ENCODE measurements at places on chromosomes 11 and 22. TPM values are rescaled to one million over a fixed set of nuclear protein-coding genes. Genes with fewer than 3 reads are reported as not detected.

The P2RY6 gene
- not detected for total RNA-seq

DNA sequence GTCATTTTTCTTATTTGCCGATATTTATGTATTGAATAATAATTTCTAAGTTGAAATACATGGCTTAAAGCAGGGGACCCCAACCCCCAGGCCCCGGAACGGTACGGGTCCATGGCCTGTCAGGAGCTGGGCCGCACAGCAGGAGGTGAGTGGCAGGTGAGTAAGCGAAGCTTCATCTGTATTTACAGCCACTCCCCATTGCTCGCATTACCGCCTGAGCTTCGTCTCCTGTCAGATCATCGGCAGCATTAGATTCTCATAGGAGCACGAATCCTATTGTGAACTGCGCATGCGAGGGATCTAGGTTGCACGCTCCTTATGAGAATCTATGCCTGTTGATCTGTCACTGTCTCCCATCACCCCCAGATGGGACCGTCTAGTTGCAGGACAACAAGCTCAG, 4.5 kb downstream of the ZMAT5 start:
- H3K27me3 ChIP-seq = no peaks in the 10 kb centered on the region
- H3K4me1 ChIP-seq = peaks cover 3% of the 10 kb centered on the region
- H3K27ac ChIP-seq = no peak overlapping the region
- no peak overlapping the region for H3K4me3 ChIP-seq
- H3K36me3 ChIP-seq = no peaks in the 10 kb centered on the region

The MMP11 gene
- total RNA-seq = 12.1 TPM

DNA sequence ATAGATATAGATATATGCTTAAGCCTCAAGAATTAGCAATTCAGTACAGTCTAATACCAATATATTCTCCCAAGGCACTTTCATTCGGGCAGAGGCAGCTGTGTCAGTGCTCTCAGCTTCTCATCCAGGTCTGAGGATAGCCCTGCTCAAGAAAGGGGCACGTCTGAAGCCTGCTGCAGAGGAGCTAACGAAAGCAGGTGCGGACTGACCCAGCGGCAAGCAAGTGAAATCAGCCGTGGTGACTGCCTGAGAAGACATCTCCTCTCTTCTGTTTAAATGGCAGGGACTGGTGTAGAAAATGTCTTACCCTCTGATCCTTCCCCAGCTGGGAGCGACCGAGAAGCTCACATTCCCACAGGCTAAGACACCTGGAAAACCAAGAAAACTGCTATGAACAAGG, 468.6 kb downstream of the BRD1 start:
- H3K27me3 ChIP-seq = no peaks in the 10 kb centered on the region
- no peak for DNase-seq
- peaks cover 7% of the 10 kb centered on the region for H3K36me3 ChIP-seq
- no peak overlapping the region for H3K4me3 ChIP-seq

DNA sequence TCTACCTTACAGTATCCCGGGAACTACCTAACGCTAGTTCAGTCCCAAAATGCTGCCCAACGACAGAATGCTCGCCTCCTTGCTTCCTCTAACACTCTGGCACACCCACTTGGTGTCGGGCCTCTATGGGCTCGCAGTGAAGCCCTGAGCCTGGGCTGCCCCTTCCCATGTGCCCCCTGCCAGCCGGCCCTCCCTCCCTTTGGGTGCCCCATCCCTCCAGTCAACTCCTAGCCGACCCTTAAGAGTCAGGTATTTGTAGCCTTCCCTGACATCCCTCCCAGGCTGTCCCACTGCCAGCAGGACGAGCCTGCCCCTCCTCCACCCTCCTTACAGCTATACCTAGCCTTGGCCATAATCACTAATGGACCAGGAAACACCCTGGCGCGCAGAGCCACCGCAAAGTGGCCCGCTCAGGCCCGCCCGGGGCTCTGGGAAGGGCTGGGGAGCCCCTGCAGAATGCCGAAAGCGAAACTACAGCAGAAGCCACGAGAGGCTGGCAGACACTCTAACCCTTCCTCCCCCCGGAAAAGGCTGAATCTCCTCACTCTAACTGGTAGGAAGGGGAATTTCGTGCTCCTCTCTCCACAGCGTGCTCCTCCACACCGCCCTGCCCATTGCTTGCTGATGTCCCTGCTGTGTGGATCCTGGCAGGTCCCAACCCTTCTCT, 8.2 kb downstream of the CBX7 start:
- 0 out of 2 replicates have a peak, but pooled peaks cover 3% of the 10 kb centered on the region for H3K27me3 ChIP-seq
- peak; percentile 65 for DNase-seq
- H3K36me3 ChIP-seq = no peaks in the 10 kb centered on the region
- H3K4me1 ChIP-seq = peaks cover 29% of the 10 kb centered on the region
- H3K27ac ChIP-seq = no peak overlapping the region

The CYB5R2 gene
- 30.3 TPM for total RNA-seq

The OR52N5 gene
- not detected for total RNA-seq

GRCh38 chr11:6991227-6991626, 28.9 kb downstream of the ZNF214 start:
- no peaks in the 10 kb centered on the region for H3K36me3 ChIP-seq
- H3K4me3 ChIP-seq = no peak overlapping the region
- H3K4me1 ChIP-seq = no peaks in the 10 kb centered on the region

- H3K4me3 ChIP-seq = no peak overlapping the region
- DNase-seq = no peak
- no peaks in the 10 kb centered on the region for H3K36me3 ChIP-seq
- H3K4me1 ChIP-seq = no peaks in the 10 kb centered on the region
Observed at GRCh38 chr11:8987446-8987845, 16.4 kb downstream of the NRIP3 start.

- no peak for DNase-seq
- no peak overlapping the region for H3K27ac ChIP-seq
- H3K4me3 ChIP-seq = no peak overlapping the region
Observed at GRCh38 chr11:68322052-68322430, 9.7 kb downstream of the LRP5 start.

DNA sequence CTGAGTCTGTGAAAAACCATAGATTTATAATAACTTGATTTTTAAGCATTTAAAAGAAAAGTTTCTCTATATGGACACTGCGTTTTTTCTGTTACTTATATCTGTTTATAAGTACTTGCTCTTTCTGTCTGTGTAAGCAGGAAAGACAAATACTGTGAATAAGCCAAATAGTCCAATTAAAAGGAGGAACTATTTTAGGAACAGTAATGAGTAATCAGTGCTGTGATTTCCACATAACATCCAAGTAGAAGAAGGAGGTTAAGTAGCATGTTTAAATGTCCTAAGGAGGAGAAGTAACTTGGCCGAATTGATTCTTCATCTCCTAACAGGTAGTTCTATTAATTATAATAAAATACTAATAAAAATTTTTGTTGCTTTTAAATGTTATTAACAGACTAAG, 40.8 kb downstream of the ZNF214 start:
- H3K27me3 ChIP-seq = no peaks in the 10 kb centered on the region
- H3K27ac ChIP-seq = no peak overlapping the region
- H3K36me3 ChIP-seq = no peaks in the 10 kb centered on the region
- DNase-seq = no peak

DNA sequence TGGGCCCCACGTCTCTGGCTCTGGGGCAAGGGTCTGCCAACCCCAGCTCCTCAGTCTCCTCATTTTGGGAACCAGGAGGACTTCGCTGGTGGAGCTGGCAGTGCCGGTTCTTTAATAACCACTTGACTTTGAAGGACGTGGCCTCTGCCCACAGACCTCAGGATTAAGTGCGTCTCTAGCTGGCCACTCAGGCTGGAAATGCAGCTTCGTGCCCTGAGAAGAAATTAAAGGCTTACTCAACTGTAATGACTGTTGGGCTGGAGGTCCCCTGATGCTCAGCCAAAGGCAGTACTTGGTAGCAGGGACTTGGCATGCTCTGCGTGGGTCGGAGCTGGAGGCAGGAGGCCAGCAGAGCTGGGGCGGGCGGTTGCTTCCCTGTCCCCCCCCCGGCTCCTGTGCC, 16.7 kb upstream of the PARVG start:
- peaks cover 3% of the 10 kb centered on the region for H3K4me1 ChIP-seq
- no peak for DNase-seq
- no peaks in the 10 kb centered on the region for H3K27me3 ChIP-seq
- no peak overlapping the region for H3K4me3 ChIP-seq

DNA sequence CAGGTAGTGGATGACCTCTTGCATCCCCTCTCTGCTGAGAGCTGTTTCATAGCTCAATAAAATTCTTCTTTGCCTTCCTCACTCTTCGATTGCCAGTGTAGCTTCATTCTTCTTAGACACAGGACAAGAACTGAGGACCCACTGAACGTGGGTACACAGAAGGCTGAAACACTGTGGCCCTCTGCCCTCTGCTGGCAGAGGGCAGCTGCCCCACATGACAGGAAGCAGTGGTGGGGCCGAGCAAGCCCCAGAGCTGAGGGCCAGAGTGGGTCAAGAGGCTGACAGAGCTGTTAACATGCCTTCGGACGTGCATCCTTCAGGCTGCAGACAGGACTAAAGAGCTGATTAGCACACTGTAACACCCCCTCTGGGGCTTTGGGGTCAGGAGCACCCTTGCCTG, 15.6 kb downstream of the SMC1B start:
- no peaks in the 10 kb centered on the region for H3K36me3 ChIP-seq
- H3K27ac ChIP-seq = no peak overlapping the region
- H3K27me3 ChIP-seq = no peaks in the 10 kb centered on the region
- no peak for DNase-seq
- no peak overlapping the region for H3K4me3 ChIP-seq
- no peaks in the 10 kb centered on the region for H3K4me1 ChIP-seq

The DRICH1 gene
- not detected for total RNA-seq

DNA sequence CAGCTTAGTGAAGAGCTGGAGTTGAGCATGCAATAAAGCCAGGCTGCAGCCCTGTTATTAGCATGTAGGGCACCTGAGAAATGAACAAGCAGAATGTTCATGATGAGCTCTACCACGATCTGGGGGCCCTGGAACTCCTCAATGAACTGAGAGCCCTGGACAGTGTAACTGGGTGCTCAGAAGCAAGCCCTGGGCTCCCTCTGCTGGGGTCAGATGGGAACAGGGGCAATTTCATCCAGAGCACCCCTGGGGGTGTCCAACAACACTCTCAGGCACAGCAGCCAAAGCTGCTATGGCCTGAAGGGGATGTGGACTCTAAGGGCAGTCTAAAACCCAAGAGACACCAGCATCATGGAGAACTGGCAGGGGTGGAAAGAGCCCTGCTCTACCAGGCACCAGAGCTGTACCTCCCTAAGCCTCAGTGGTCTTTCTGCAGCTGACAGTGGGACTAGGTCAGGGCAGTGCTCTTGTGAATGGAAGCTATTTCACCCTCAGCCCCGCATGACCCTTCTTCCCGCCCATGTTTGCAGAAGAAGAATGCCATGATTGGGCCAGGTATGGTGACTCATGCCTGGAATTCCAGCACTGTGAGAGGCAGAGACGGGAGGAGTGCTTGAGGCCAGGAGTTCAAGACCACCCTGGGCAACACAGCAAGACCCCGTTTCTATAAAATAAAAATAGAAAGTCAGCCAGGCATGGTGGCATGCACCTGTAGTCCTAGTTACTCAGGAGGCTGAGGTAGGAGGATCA, 28.9 kb downstream of the THOC5 start:
- H3K4me3 ChIP-seq = no peak overlapping the region
- peaks cover 46% of the 10 kb centered on the region for H3K36me3 ChIP-seq

GRCh38 chr11:83836883-83837654, 550.9 kb upstream of the CCDC90B start:
- DNase-seq = peak; percentile 90
- no peaks in the 10 kb centered on the region for H3K4me1 ChIP-seq
- no peak overlapping the region for H3K4me3 ChIP-seq
- no peaks in the 10 kb centered on the region for H3K36me3 ChIP-seq

GRCh38 chr11:60513496-60514460, 1.4 kb upstream of the MS4A13 start:
- H3K27me3 ChIP-seq = no peaks in the 10 kb centered on the region
- DNase-seq = no peak
- no peak overlapping the region for H3K4me3 ChIP-seq
- no peak overlapping the region for H3K27ac ChIP-seq
- no peaks in the 10 kb centered on the region for H3K4me1 ChIP-seq

DNA sequence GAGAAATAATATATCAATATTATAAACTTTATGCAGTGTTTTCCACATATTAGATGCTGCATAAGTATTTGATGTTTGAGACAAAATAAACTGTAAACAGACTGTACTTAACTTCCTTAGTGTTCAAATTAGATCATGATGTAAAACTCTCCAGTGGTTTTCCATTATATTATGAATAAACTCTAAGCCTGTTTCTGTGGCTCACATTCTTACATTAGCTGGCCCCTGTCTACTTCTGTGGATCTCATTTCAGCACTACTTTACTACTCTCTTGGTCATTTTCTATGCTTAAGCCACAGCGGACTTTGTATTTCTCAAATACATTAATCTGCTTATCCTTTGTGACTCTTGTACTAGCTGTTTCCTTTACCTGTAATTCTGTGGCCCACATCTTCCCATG, 55.6 kb downstream of the ARHGEF12 start:
- no peaks in the 10 kb centered on the region for H3K4me1 ChIP-seq
- no peaks in the 10 kb centered on the region for H3K36me3 ChIP-seq
- H3K27me3 ChIP-seq = no peaks in the 10 kb centered on the region
- H3K4me3 ChIP-seq = no peak overlapping the region
- DNase-seq = no peak
- no peak overlapping the region for H3K27ac ChIP-seq

GRCh38 chr11:77828926-77829325, 8.0 kb downstream of the AAMDC start:
- H3K27me3 ChIP-seq = no peaks in the 10 kb centered on the region
- no peaks in the 10 kb centered on the region for H3K4me1 ChIP-seq
- H3K36me3 ChIP-seq = no peaks in the 10 kb centered on the region
- DNase-seq = no peak
- H3K27ac ChIP-seq = no peak overlapping the region

The C11orf16 gene
- not detected for total RNA-seq

- H3K4me3 ChIP-seq = no peak overlapping the region
- no peaks in the 10 kb centered on the region for H3K4me1 ChIP-seq
- H3K27ac ChIP-seq = no peak overlapping the region
- H3K27me3 ChIP-seq = no peaks in the 10 kb centered on the region
- DNase-seq = peak; percentile 65
Observed at GRCh38 chr11:20790622-20791021, 121.2 kb downstream of the NELL1 start.

DNA sequence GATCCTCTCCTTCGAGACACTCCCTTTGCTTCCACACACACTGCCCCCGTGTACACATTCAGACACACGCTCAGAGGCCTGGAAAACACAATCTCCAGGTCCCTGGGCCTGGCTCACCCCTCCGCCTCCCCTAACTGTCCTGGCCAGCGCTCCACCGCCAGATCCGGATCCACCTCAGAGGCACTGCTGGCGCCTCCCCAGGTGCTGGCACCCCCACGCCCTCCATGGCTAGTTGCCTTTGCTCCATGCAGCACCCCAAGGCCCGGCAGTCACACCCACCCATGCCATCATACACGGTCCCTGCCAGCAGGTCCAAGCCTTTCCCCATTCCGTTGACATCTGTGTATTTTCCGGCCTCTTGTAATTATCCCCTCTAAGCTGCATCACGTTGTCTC, 11.1 kb downstream of the SPTBN2 start:
- peaks cover 23% of the 10 kb centered on the region for H3K4me1 ChIP-seq
- no peaks in the 10 kb centered on the region for H3K36me3 ChIP-seq
- H3K4me3 ChIP-seq = peak overlapping the region; percentile 34
- DNase-seq = no peak
- no peaks in the 10 kb centered on the region for H3K27me3 ChIP-seq

DNA sequence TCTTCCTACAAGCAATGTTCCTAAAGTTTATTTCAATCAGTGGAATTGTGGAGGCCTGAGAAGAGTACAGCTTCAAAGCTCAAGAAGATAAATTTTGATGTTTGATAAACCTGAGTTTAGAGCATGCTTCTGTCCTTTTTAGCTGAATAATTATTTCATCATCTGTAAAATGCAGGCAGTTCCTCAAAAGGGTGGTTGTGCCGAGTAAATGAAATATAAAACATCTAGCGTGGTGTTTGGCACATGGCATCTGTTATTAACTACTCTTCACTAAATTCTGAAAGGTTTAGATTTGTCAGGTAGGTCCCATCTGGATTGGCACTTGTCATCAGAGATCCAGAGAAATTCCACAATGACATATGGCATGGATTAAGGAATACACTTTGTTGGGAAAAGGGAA, 155.1 kb downstream of the DDX10 start:
- no peak overlapping the region for H3K27ac ChIP-seq
- 0 out of 2 replicates have a peak, but pooled peaks cover 3% of the 10 kb centered on the region for H3K4me1 ChIP-seq

Measured in GM23338 (cell line).